ENCODE measurements at places on chromosomes 6 and 20.

DNA sequence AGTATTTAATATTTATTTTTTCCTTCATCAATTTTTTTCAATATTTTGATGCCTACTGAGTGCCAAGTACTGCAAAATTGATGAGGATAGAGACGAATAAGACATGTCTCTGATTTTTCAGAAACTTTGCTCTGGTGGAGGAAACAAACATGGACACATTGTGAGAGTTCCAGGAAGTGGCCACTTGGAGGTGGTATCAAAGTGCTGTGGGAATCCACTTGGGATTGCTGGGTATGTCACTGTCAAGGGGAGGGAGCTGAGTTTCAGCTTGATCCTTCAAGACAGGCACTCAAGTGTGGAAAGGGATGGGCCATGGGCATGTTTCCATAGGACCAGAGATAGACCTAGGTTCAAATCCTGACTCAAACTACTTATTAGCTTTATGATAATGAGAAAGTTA lies 24.5 kb upstream of the ABCC10 start:
- DNase-seq, result no peak

GRCh38 chr20:36572701-36573102 lies 695 bp upstream of the TGIF2 start:
- peak; percentile 24 for DNase-seq

- DNase-seq, result no peak
These were observed 304.4 kb upstream of the PLCB4 start for GRCh38 chr20:8764344-8764962.

DNA sequence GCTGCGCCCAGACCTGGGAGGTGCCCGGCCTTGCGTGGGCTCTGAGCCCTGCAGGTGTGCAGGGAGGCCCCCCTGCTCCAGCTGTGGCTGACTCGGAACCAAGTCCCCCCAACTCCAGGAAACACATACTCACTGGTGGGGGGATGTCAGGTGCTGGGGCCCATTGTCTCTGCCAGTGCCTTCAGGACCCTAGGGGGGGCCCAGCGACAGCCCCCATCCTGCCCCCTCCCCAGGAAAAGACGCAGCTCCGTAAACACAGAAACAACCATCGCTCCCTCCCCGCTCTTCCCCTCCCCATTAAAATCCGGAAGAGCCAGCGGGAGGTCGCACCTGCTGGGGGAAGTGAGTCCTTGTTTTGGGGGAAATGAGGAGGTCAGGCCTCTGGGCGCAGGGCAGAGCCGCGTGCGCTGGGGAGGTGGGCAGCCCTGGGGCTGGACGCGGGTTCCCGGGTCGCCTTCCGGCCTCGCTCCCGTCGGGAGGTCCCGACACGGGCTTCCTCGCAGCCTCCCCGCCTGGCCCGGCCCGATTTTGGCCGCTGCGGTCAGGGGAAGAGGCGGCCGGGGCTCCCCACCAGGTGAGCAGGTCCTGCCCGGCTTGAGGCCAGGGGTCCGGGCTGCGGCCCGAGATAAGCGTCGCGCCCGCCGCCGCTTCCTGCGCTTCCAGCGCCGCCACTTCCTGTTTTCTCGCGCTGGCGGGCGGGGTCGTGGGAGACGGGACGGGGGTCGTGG lies 6.2 kb downstream of the C20orf204 start:
- no peak for DNase-seq

DNA sequence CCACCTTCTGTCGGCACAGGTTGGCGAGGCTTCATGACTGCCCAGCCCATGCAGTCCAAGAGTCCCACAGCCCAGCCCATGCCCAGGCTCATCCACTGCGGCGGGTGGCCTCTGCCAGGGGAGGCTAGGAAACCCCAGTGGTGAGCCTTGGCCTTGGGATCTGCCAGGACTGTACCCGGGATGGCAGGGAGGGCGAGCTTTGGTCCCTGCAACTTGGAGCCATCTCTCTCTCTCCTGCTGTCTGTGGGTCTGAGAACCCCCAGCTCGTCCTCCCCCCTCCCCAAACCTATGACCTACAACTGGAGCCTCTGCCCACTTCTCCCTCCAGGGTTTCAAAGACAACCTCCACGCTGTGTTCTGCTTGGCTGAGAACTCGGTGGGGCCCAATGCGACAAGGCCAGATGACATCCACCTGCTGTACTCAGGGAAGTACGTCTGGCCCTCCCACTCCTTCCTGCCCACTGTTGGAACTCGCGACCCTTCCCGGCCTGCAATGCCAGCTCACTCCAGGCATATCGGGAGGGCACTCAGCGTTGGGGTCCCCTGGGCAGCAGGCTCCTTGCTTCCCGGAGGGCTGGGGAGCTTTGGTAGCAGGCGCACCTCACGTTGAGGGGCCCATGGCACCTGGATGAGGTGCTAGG lies 19.7 kb downstream of the NPEPL1 start:
- DNase-seq, result no peak

GRCh38 chr6:4803343-4803744 lies 27.1 kb downstream of the CDYL start:
- no peak for DNase-seq

- DNase-seq, result no peak
These were observed 46.7 kb downstream of the SERAC1 start for GRCh38 chr6:158121335-158121734.

DNA sequence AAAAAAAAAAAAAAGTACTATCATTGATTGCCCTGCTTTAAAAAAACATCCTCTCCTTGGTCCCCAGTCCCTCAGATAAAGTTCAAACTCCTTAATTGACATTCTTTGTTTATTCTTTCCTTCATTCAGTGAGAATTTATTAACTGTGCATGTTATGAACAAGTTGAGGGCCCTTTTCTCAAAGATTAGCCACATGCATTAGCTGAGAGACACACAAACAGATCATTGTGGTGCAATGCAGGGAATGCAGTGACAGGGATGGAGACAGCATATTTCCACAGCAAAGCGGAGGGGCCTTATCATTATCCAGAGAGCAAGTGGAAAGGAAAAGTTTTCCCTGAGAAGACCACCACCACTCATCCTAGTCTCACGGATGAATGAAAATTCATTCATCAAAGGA lies 21.9 kb upstream of the IPCEF1 start:
- DNase-seq, result no peak

GRCh38 chr6:84728602-84729001 lies 35.8 kb downstream of the TBX18 start:
- DNase-seq, result peak; percentile 10

- no peak for DNase-seq
These were observed 57.3 kb upstream of the SGK1 start for GRCh38 chr6:134375220-134375580.

GRCh38 chr20:58553841-58554240 lies 38.6 kb upstream of the APCDD1L start:
- DNase-seq, result no peak

DNA sequence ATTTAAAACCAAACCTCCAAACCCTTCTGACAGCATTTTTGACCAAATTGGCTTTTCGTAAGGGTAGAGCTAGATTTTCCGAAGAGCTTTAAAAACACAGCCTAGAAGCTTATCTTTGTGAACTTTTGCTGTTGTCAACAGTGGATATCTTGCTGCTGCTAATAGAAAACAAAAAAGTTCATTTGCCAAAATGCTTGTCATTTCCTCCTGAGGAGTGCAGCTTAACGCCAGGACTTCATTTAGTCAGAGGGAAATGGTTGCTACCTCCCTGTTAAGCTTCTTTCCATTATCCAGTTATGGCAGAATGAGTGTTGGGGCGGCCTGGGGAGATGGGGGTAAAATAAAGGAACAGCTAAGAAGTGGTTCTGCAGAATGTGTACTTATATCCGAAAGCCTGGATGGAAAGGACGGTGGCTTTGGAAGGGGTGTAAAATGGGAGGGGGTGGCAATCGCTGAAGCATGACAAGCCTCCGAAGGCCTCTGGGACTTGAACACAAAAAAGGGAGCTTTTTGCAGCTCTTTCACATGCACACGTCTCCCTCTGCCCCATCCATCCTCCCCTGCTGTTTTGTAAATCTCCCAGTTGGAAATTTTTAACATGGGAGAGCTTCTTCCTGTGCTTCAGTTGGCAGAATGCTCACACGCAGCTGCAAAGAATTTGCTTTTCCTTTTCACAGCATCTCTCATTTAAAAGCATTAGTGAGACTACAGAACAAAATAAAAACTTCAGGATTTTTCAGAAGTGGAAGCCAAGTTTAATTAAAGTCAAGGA lies 22.5 kb downstream of the JARID2 start:
- DNase-seq, result no peak

- DNase-seq, result no peak
These were observed 80.1 kb downstream of the LYRM4 start for GRCh38 chr6:5180636-5181035.

- DNase-seq, result no peak
These were observed 36.5 kb upstream of the BCLAF1 start for GRCh38 chr6:136326038-136326553.

GRCh38 chr6:36820700-36821580 lies 18.3 kb downstream of the CPNE5 start:
- peak; percentile 38 for DNase-seq

- DNase-seq, result no peak
These were observed 153.3 kb upstream of the ARG1 start for GRCh38 chr6:131419702-131420101.

- no peak for DNase-seq
These were observed 36.9 kb upstream of the FANCE start for GRCh38 chr6:35415065-35415891.

GRCh38 chr20:59676126-59676850 lies 71.9 kb downstream of the PHACTR3 start:
- DNase-seq, result no peak

- no peak for DNase-seq
These were observed 133.4 kb downstream of the PREX1 start for GRCh38 chr20:48694381-48694865.

GRCh38 chr20:38514185-38514584 lies 41.5 kb downstream of the RALGAPB start:
- no peak for DNase-seq

GRCh38 chr20:11432407-11432806 lies 485.3 kb upstream of the BTBD3 start:
- no peak for DNase-seq

GRCh38 chr20:57114290-57115005 lies 152.0 kb downstream of the BMP7 start:
- DNase-seq, result no peak

DNA sequence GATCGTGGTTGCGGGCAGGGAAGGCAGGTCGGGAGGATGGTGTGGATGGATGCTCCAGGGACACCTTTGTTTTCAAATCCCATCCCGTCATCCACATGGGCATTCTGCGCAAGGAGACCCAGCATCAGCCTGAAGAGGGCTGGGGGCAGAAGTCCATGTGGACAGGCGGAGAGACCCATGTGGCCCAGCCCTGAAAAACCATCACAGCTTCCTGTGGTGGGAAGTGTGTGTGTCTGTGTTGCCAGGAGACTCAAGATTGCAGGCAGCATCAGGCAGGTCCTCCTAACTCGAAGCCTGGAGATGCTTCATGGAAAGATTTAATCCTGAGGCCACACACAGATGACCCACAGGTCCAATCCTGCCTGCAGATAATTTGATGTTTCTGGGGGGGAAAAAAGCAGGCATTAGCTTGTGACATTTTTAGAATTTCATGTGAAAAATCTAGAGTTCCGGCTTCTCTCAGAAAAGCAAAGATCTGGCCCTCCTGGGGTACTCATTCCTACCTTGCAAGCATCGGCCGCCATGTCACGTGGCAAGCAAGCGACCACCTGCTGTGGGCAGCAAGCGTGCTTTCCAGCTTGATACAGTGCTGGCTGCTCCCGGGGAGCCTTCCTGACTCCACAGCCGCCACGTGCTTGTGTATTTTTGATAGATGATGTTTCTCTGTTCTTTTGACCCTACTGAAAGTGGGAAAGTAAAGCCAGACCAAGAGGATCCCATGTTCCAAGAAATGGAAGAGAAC lies 25.8 kb downstream of the BCAS4 start:
- DNase-seq, result no peak

DNA sequence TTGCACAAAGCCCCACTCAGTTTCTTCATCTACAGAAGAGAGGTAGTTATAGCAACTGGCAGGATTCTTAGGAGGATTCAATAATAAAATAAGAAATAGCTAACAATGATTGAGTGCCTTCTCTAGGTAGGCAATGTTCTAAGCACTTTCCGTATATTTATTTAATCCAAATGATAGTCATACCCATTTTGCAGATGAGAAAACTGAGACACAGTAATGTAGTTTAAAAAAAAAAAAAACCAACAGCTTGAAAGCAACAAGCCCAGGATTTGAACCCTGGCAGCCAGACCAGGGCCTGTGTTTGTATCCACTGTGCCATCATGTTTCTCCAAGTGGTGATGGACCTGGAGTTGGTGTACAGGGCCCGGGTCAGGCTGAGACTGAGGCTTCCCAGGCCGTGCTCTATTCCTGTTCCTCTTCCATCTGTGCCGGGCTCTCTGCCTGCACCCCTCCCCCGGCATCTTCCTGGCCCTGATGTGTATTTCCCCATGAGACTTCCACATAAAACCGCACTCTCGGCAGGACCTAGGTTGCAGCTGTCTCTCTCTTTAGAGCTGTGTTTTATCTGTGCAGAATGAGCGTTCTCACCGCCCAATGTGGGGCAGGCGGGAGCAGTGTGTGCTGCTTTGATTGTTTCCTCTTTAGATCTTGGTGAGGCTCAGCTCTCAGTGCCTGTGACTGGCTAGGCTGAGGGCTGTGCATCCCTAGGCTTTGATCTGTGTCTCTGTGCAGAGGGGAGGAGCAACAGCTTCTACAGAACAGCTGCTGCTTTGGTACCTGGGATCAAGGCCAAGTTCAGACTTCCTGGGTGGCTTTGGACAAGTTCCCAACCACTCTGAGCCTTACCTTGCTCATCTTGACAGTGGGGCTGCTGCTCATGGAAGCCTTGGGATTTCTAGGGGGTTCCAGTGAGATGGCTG lies 49.5 kb downstream of the TOX2 start:
- no peak for DNase-seq

DNA sequence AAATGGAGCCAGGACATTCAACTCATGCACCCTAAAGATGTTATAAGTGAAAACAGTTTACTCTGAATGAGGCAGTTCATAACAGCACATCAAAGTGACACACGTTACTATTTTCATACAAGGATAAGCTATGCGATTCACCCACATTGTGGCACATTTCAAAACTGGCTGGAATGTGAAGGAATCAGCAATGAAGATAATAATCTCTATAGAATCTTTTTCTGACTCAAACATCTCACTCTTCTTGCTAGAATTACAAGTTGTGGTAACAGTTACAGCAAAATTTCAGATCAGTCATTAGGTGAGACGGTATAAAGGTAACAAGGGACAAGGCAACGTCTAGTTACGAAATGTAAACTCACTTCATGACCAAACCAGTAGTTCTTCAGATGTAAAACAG lies 17.5 kb downstream of the TMEM244 start:
- DNase-seq, result no peak

DNA sequence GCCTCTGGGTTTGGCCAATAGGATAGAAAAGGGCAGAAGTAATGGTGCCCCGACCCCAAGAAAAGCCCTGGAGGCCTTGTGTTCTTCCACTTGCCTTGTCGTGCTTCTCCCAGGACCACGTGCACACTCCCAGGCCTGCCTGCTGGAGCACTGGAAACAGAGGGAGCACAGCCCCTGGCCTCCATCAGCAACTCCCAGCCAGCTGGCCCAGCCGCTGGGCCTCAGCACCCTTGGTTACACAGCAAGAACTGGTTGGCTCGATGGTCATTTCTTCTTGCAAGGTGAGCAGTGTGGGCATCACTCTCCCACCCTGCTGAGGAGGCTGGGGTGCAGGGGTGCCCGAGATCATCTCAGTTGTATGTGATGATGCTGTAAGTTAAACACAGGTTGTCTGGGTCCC lies 69.2 kb upstream of the CST7 start:
- DNase-seq, result no peak
